ENCODE measurements at places on chromosomes 6 and 20. TPM values are rescaled to one million over a fixed set of nuclear protein-coding genes. Genes with fewer than 3 reads are reported as not detected.

- no peak for DNase-seq
Measured at GRCh38 chr20:40769677-40770285, 80.7 kb upstream of the MAFB start.

DNA sequence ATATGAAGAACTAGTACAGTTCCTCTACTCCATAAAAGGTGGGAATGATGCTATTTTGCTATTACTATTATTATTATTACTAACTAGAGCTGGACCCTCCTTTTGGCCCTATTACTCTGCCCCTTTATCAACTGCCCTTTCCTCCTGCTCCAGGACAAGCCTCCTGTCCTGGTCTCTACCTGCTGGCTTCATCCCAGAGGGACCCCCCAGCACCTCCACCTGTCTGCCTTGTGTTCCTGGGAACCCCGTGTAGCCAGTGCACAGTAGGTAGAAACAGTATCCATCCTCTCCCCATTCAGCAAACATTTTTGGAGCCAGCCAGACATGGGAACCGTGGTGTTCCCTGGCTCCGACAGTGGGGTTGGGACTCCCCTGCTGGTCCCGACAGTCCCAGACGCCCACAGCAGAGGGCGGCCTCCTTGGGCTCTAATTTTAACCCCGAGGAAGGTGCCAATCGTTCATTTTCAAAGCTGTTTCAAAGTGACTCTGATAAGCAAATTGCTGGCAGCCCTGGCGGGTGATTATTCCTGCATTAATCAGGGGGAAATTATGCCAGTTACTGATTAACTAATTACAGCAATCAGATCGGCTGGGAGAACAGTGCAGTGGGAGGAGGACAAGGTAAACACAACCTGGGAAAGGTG lies 44.2 kb upstream of the MDGA1 start:
- DNase-seq = no peak

DNA sequence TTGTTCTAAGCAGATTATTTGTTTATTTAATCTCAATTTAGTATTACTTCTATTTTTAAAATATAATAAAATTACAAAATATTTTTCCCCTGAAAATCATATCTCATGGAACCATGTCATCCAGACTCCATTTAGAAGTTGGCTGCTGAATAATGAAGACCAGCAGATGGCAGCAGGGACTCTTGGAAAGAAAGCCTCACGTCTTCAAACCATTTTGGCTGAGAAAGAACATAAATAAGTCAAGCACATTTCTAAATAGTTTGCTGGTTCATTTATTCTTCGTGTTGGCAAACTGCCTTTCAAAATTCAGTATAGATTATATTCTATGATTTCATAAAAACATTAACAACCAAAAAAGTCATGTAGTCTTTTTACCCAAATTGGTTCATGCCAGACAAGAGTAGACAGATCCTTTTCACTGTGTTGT lies 71.7 kb downstream of the RCAN2 start:
- DNase-seq = no peak

DNA sequence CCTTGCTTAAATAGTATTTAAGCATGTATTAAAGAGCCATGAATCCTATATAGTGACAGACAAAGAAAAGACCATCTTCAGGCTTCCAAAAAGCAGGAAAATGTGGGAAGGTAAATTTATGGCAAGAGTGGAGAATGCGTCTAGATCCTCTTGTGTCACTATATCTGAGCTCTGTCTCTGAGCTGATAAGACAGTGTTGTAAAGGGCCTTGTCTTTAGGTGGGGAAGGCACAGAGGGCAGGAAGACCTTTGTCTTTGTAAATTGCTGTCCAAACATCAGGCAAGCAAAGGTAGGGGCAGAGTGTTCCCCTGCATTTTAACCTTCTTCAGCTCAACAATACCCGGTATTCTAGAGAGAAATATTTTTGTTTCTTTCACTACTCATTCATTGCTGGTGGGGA lies 33.9 kb upstream of the MBOAT1 start:
- DNase-seq = no peak

DNA sequence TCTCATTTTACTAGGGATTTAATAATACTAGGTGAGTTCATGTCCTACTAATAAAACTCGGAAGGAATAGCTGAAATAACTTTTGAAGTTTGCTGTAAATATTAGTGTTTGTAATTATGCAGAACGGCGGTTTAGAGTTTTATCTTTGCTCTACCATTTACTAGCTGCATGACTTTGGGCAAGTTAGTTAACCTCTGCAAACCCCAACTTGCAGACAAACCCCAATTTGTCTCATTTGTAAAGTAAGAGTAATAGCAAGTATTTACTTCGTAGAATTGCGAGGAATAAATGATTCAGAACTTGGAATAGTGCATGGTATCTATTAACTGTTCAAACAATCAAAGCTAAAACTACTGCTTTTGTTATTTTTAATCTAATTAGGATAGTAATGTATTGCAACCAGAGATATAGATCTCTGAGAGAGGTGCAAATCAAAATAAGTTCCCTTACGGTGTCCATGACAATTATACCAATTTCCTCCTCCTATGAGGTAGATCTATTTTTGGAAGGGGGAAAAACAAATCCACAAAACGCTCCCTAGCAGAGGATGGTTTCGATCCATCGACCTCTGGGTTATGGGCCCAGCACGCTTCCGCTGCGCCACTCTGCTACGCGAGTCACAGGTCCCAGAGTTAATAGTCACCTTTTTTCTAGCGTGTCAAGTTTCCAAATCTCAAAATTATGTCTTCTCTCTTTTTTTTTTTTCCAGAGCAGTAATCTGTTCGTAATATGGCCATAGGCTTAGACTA lies 35.1 kb upstream of the BTN3A2 start:
- DNase-seq = no peak

DNA sequence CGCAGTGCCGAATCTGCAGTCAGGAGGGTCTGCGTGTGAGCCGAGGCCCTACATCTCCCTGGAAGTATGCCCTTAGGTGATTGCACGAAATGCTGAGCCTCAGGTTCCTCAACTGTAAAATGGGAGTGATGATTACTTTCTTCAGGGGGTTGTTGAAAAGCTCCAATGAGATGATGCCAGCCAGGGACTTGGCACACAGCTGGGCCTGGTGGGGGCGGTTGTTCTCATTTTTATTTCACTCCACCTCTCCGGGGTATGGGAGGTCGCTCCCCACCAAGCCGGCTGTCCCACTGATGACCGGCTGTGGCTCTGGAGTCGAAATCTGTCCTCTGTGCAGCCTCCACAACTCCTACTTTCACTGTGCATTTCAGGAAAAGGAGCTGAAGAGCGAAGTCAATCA lies 8.1 kb downstream of the PCK1 start:
- no peak for DNase-seq

- no peak for DNase-seq
Measured at GRCh38 chr20:6430381-6430780, 307.6 kb upstream of the FERMT1 start.

DNA sequence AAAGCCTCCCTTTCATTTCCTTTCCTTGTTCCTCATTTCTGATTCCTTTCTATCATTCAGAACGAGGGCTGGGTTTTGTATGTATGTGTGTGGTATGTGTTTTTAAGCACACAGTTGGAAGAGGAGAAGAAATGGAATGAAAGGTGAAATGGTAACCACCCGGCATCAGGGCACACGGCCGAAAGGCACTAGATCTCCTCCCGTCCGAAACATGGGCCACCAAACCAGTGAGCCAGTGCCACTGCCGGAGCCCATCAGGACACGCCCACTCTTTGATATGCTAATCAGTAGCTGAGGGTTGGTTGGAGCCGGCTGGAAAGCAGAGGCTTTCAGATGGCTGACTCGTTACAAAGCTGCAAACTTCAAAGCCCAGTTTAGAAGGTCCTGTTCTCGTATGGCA lies 228.6 kb upstream of the JARID2 start:
- no peak for DNase-seq

DNA sequence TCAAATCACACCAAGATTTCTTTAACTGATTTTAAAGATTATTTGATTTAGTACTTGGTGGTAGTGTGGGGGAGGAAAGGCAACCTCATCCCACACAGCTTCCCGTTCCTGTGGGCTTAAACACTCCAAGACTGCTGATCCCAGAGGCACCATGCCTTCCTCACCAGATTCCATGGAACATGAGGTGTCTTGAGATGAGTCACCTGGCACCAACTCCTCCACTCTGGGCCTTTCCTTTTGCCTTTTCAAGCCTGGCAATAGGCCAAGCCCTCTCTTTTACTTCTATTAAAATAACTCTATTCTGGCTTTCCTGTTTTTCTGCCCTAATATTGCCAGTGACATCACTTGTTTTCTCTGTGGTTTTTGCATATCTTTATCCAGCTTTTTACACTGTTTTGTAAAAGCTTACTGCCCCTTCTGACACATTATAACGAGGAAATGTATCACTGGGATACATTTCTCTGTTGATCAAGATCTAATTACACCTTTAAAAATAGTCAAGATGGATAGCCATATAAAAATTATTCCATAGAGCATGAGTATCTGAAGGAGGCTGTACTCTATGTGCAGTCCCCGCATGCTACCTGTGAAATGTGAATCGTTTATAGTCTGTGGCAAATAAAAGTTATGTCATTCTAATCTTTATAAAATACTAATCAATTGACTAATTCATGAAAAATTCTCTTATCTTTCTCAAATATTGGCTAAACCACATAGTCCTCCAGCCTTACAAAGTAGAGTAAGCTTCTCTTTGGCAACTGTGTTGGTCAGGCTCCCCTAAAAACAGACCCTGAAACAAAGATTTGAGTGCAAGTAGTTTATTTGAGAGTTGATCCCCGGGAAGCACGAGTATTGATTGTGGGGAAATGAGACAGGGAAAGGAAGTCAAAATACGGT lies 257.8 kb upstream of the KCNQ5 start:
- no peak for DNase-seq

DNA sequence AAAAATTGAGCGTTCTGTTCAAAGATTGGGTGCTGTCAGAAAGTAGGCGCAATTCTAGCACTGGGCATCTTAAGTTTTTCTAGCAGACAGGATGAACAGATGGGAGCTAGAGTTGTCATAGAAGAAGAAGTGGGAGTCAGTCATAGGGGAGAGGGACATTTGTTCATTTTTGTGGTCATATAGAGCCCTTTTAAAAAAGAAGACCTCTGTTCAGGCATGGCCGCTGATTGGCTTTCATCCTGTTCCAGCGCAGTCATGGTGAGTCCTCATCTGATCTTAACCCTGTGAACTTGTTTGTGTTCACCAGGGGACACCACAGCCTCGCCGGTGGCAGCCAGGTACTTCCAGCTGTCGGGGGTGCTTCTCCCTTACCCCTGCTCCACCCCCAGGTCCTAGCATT lies 29.7 kb upstream of the PBOV1 start:
- DNase-seq = no peak

DNA sequence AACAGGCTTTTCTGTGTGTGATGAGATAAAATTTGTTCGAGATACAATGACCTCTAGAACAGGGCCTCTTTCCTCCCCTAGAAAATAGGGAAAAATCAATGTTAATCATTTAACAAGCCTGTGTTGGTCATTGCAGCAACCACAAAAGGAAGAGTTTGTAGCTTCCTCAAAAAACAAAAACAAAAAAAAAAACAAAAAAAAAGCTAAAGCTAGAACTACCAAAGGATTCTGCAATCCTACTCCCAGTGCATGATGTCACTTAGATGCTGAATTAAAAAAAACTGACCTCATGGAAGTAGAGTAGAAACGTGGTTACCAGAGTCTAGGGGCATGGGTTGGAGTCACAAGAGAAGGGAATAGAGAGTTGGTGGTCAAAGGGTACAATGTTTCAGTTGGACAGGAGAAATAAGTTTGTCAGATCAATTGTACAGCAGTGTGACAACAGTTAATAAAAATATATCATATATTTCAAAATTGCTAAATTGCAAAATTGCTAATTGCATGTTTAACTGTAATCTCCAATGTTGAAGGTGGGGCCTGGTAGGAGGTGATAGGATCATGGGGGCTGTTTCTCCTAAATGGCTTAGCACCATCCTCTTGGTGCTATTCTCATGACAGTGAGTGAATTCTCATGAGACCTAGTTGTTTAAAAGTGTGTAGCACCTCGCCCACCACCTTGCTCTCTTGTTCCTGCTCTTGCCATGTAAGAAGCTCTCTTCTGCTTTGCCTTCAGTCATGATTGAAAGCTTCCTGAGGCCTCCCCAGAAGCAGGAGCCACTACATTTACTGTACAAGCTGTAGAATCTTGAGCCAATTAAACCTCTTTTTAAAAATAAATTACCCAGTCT lies 163.4 kb upstream of the SIM1 start:
- no peak for DNase-seq

GRCh38 chr20:40326784-40327183 lies 362.3 kb downstream of the MAFB start:
- DNase-seq = no peak

TBX18 gene
- 3.5 TPM for total RNA-seq

MCCD1 gene
- total RNA-seq = not detected

MAFB gene
- 36.2 TPM for total RNA-seq

WASF1 gene
- total RNA-seq = 10.7 TPM
